Astrocyte (in vitro differentiated cells and primary cell): ENCODE measurements at places on chromosomes 2 and 18. TPM values are rescaled to one million over a fixed set of nuclear protein-coding genes. Genes with fewer than 3 reads are reported as not detected.

Gene CHRNA1
- total RNA-seq = 3.7 and 5.9 TPM in 2 replicates

Gene FHL2
- total RNA-seq = 104 and 115 TPM in 2 replicates

- no peak for DNase-seq
These were observed 52.5 kb downstream of the SDC1 start for GRCh38 chr2:20172273-20173055.

DNA sequence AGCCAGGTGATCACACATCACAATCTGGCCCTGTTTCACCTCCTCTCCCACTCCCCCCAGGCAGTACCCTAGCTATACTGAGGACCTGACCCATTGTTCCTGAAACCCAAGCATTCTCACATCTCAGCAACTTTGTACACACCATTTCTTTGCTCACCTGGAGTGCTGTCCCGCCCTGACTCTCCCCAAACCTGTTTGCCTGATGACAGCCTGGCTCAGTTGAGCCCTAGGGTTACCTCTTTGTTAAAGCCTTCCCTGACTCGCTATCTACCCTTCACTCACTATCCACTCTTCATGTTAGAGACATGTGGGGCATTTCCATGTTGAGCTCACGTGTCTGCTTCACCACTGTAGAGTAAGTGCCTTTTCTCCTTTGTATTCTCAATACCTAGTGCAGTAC is 49.1 kb downstream of the GREB1L start:
- no peak for DNase-seq

GRCh38 chr2:212276813-212277212 is 261.8 kb downstream of the ERBB4 start:
- no peak for DNase-seq

GRCh38 chr2:144596073-144596871 is 76.4 kb upstream of the ZEB2 start:
- DNase-seq = peak; percentile 63

Gene FAM117B
- total RNA-seq = 7.2 TPM in 2 replicates

DNA sequence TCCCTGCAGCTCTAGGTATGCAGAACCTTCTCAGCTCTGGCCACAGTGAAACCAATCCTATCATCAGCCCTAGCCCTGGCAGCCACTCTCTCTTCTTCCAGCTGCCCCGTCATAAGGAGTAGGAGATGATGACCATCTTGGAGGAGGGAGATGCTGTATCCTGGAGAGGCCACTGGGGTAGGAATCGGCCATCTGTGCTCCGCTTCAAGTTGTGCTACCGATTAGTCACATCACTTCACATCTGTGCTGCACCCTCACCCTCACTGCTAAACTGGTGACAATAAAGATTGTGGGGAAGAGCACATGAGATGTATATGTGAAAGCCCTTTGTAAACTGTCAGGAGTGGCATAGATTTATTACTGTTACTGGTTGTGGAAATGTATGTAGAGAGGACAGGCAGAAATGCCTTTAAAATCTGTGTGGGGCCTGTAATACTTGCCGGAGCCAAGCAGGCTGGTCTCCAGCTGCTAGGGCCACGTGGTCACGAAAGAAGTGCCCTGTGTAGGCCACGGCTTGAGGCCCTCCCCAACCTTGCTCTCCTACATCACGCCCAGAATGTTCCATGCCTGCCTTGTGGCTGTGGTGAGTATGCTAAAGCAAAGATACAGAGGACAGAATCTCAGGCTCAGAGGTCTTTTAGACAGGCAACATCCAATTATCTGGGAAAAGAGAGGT is 236.8 kb downstream of the CLIP4 start:
- no peak for DNase-seq

DNA sequence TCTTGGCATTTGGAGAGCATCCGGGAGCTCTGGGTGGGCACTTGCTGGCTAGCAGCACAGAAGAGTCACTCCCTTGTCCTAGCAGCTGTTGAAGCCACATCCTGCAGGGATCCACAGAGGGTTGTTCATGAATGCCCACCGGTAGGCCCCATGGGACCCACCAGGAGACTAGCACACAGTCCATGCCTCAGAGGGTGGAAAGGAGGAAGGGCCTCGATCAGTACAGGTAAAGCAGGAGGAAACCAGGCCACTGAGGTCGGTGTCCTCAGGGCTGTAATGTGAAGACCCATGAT is 205.8 kb downstream of the SEPTIN10 start:
- DNase-seq = no peak

DNA sequence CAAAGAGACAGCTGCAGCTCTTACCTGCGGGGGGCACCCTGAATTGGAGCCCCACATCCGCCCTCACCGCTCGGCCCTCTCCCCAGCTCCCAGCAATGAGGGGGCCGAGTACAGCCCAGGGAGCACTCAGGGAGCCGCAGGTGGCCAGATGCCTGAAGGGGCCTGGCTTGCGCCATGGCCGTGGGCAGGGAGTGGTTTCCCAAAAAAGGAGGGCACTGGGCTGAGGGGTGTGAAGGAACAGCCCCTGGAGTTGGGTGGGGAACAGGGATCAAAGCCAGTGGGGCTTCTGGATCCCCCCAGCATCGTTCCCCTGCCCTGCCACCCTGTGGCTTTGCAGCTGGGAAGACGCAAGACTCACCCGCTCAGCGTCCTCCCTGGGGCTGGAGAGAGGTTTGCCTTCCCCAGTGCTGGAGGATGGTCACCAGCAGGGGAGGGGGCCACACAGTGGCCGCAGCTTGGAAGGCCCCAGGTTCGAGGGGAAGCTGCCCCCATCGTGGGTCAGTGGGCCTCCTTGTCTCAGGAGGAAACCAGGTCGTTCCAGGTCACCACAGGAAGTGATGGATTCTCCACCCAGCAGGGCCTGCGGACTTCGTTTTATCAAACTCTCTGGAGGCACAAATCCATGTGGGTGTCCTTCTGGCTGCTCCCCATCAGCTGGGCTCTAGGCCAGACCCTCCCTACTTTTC is 68.2 kb upstream of the HPCAL1 start:
- DNase-seq = no peak

Gene SP140
- total RNA-seq = 14.1 and 18.5 TPM in 2 replicates

Gene ITGA6
- total RNA-seq = 21.1 and 35.3 TPM in 2 replicates
